ENCODE measurements at places on chromosomes 2 and 18.

GRCh38 chr2:30147715-30148610 is 1.2 kb downstream of the YPEL5 start:
- no peak for DNase-seq

GRCh38 chr2:101518578-101519492 is 43.9 kb upstream of the RFX8 start:
- no peak for DNase-seq

DNA sequence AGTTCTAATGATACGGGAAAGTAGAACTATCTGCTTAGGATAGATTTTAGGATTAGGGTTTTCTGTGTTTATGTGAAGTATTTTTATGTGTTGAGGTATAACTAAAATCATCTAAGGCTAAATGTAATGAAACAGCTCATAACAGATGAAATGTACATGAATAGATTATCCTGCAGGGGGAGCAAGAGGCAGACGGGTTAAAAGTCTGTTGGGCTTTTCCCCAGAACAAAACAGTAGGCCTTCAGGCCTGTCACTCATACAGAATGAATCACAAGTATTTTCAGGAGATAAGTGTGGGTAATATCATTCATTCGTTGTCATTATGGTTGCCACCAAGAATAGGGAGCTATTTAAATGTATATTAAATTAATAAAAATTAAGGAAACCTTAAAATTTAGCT is 107.9 kb upstream of the IL1R2 start:
- DNase-seq: no peak

GRCh38 chr2:17800219-17800618 is 16.0 kb upstream of the MSGN1 start:
- no peak for DNase-seq

GRCh38 chr2:215671691-215672090 is 235.8 kb upstream of the FN1 start:
- DNase-seq: no peak

DNA sequence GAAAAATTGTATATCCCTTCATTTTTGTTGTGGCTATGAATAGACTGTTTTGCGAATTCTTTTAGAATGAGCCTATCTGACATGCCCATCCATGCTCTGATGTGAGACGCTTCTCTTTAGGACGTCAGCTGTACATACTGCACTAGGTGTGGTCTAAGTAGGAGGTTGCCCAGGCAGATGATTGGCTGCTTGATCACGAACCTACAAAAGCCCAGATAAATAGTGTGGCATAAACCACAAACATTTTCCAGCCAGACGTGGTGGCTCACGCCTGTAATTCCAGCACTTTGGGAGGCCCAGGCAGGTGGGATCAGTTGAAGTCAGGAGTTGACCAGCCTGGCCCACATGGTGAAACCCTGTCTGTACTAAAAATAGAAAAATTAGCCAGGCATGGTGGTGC is 251.8 kb downstream of the AGAP1 start:
- no peak for DNase-seq

DNA sequence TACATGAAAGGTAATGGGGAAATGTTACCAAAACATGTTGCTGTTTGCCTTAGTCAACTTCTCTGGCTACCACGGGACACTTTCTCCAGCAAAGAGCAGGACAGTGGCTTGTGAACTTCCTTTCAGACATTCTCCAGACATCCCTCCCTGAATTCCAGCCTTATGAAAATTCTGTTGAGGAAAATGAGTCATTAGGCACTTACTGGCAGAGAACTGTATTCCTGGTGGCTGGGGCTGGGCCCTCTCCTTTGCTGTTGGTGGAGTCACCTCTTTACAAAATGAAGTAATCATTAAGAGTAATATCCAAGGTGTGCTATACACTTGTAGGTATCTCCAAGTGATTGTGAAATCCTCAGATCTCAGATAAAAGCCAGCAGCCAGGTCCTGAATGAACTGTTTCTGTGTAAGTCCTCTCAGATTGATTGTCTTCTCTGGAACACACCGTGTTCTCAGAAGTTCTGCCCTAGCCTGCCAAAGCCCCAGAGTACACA is 1.3 kb upstream of the FAP start:
- no peak for DNase-seq

DNA sequence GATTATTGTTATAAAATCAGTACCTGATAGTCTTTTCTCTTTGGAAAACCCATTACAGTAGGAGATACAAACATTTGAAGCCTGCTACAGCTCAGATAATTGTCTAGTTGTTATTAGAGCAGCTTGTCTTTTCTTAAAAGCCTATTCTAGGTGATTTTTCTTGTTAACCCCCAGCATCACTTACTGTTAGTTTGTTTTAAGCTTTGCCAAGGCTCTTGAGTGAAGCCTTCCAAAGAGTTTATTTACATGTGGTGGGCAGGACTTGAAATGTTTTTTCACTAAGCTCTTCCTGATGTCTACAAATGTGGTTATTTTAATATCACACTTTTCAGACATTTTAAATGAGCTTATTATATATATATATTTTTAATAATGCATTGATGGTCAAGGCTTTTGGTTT is 791.3 kb downstream of the PLCL1 start:
- DNase-seq: no peak

DNA sequence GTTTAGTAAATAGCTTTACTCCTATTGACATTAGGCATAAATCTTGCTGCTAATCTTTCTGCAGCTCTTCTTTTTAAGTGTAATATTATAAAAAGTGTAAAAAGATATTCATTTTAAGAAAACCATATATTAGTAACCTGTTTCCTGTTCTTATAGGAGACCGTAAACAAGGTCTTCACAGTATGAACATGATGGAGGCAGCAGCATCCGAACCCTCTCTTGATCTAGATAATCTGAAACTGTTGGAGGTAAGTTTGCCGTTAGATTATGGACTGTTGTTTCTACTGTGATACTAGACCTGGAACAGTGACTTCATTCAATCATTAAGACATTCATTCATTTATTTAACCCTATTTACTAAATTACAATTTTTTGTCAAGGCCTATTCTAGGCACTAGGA is 120.0 kb upstream of the FAM117B start:
- no peak for DNase-seq

DNA sequence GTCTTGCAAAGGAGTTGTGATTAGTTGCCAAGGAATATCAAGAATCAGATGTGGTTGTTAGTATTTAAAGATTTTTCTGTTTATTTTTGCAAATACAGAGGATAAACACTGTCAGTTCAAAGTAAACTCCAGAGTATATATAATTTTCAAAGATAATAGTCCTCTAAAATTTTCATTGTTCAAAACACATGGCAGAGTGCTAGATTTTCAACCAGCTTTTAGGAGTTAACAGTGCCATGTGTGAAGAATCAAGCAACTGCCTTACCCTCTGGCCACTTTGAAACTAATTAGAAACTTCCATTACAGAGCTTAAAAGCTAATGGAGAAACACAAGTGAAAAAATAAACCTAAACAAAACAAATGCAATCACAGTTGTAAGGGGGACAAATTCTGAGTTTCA is 1605.6 kb upstream of the ZEB2 start:
- no peak for DNase-seq

DNA sequence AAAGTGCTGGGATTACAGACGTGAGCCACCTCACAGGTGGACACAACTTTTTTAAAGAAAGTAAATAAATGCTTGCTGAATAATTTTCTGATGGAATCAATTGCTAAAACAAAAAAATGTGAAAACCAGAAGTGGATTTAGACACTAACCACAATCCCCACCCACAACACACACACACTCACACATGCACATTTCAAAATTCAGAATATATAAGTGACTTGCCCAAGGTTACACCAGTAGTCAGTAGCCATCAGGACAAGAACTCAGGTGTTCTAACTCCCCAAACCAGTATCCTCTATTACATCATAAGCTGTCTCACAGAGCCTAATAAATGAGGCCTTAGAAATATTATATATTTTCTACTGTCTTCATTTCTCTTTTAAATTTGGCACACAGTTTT is 1923.6 kb upstream of the PIK3C3 start:
- no peak for DNase-seq

GRCh38 chr2:214569419-214570035 is 158.7 kb downstream of the VWC2L start:
- DNase-seq: no peak

DNA sequence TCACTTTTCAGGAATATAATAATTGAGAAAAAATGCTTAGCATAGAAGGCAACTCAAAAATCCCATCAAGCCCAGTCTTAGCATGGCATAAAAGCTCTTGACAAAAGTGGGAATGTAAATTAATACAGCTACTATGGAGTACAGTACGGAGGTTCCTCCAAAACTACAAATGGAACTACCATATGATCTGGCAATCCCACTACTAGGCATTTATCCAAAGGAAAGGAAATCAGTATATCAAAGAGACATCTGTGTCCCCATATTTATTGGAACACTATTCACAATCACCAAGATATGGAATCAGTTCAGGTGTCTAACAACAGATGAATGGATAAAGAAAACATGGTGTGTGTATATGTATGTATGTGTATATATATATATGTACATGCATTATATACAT is 28.8 kb downstream of the ITGAV start:
- DNase-seq: no peak

GRCh38 chr2:17182399-17182798 is 335.8 kb downstream of the RAD51AP2 start:
- DNase-seq: no peak

DNA sequence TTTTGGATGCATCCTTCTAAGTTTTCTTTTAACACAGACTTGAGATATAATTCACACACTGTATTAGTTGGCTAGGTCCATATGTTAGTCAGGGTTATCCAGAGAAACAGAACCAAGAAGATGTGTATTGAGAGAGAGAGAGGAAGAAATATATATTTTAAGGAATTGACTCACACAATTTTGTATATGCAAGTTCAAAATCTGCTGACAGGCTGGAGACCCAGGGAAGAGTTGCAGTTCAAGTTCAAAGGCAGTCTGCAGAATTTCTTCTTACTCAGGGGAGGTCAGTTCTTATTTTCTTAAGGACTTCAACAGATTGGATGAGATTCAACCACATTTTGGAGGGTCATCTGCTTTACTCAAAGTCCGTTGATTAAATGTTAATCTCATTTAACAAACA is 23.0 kb upstream of the MRO start:
- DNase-seq: no peak

GRCh38 chr18:11960743-11961380 is 20.4 kb upstream of the IMPA2 start:
- DNase-seq: no peak

- no peak for DNase-seq
Measured at GRCh38 chr18:2108591-2108990, 462.7 kb downstream of the METTL4 start.

DNA sequence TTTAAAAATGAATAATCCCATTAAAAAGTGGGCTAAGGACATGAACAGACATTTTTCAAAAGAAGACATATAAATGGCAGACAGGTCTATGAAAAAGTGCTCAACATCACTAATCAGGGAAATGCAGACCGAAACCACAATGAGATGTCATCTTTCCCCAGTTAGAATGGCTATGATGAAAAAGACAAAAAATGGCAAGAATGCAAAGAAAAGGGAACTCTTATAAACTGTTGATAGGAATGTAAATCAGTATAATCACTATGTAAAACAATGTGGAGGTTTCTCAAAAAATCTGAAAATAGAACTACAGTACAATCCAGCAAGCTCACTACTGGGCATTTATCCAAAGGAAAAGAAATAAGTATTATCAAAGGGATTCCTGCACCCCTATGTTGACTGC is 169.2 kb downstream of the METTL4 start:
- DNase-seq: no peak

- no peak for DNase-seq
Measured at GRCh38 chr2:126723281-126723815, 67.4 kb downstream of the GYPC start.

DNA sequence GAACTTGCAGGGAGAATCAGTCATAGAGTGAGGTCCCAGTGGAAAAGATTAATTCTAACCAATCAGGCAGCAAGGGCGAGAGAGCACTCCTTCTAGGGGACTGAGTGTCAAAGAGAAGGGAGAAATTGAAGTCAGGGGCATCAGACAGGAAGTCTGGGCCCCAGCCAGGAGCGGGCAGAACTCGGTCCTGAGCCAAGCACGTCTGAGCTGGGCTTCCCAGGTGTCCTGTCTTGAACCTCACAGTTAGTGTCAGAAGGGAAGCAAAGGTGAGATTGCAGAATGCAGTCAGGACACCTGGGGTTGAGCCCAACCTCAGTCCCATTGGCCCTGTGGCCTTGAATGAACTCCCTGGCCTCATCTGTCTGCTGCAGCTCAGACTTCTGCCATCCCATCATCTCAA is 220.9 kb downstream of the SMAD2 start:
- DNase-seq: no peak

DNA sequence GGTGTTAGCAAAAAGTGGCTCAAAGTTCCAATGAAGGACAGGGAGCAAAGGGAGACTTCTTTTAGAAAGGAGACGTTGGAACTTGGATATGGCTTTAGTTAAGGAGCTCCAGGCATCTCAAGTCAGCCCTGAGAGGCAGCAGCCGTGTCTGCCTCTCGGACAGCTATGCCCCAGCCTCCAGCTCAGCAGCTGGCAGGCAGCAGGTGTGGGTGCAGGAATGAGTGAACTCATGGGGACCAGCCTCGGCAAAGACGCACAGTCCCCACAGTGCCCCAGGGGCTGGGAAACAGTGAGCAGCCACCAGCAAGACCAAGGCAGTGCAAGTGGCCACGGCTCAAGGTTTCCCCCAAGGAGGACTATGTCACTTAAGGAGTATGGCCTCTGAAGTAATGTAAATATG is 1.6 kb upstream of the LRRFIP1 start:
- DNase-seq: no peak

GRCh38 chr2:27856386-27856785 is 33.8 kb downstream of the RBKS start:
- DNase-seq: no peak

GRCh38 chr2:34529965-34530364 is 930.9 kb upstream of the FAM98A start:
- no peak for DNase-seq

DNA sequence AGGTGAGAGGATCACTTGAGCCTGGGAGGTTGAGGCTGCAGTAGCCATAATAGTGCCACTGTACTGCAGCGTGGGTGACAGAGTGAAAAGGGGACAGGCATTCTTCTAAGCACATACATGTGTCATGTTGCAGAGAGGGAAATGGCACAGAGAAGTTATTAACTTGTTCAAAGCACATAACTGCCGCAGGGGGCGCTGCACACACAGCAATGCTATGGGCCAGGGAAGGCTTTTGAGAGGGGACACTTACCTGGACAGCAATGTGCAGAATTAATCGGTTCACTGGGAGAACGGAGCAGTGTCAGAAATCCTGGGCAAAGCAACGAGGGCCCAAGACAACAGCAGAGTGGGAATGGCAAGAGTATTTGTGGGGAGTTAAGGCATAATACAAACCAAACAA is 2.4 kb downstream of the SCYGR8 start:
- no peak for DNase-seq

GRCh38 chr18:26635466-26635865 is 87.1 kb upstream of the KCTD1 start:
- no peak for DNase-seq

DNA sequence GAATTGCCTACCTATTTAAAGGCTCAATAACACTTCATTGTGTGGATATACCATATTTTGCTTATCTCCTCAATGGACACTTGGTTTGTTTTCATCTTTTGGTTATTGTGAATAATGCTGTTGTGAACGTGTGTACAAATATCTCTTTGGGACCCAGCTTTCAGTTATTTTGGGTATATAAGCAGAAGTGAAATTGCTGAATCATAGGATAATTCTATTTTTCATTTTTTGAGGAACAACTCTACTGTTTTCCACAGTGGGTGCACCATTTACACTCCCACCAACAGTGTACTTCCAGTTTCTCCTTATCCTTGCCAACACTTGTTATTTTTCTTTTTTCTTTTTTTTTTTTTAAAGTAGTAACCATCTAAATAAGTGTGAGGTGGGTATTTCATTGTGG is 29.0 kb downstream of the PTPN4 start:
- DNase-seq: no peak

- no peak for DNase-seq
Measured at GRCh38 chr2:32058130-32058529, 5.2 kb upstream of the SPAST start.

Measured in NCI-H1417 treated with DMSO at 0.1 percent for 48 hours (cell line).